ENCODE measurements at places on chromosomes 1 and 21.
A peak's percentile ranks its signal among the peaks of the same experiment; 100 is the strongest.

DNA sequence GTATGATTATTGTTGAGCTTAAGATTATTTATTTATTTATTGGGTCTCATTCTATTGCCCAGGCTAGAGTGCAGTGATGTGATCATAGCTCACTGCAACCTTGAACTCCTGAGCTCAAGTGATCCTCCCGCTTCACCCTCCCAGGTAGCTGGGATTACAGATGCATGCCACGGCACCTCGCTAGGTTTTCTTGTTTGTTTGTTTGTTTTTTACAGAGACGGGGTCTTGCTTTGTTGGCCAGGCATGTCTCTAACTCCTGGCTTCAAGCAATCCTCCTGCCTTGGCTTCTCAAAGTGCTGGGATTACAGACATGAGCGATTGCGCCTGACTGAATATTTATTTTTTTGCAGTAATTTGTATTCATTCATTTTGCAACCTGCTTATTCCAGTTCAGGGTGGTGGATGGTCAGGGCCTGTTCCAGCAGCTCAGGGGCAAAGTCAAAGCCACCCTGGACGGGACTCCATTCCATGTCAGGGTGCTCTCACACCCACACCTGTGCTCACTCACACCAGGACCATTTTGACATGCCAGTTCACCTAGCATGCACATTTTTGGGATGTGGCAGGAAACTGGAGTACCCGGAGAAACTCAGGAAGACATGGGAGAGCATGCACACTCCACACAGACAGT, 29.6 kb upstream of the RASAL2 start:
- no peak overlapping the region for H3K27ac ChIP-seq
- DNase-seq, result no peak
- H3K4me1 ChIP-seq, result peaks cover 29% of the 10 kb centered on the region
- no peak overlapping the region for H3K4me3 ChIP-seq
- H3K27me3 ChIP-seq, result no peaks in the 10 kb centered on the region
- no peaks in the 10 kb centered on the region for H3K36me3 ChIP-seq

DNA sequence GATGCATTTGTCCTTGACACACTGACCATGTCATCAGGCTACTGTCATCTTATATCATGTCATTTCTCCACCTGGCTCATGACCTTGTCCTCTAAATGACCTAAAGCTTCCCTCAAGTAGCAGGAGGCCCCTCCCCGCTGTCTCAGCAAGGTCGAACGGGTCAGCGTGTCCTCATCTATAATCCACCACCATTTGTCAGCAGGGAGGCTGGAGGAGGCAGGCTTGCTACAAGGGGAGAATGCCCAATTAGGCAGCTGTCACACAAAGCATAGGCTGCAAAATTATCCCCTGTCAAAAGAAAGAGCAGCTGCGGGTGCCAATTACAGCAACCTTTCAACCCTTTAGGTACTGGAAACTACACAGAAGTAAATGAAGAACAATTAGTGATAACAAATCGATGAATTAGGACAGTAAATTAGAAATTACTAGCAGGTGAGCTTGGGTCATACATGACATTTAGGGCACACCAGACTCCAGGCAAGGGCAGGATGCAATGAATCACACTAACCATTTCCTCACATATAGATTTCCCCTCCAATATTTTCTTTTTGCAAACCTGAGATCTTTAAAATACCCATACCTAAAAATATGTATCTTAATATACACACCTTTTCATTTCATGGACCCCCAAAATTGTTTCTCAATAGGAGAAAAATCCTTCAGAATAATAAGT, 61.2 kb downstream of the NRIP1 start:
- H3K36me3 ChIP-seq, result no peaks in the 10 kb centered on the region
- DNase-seq, result peak; percentile 47
- H3K4me1 ChIP-seq, result peaks cover 28% of the 10 kb centered on the region
- H3K27me3 ChIP-seq, result no peaks in the 10 kb centered on the region

- H3K4me1 ChIP-seq, result no peaks in the 10 kb centered on the region
- H3K36me3 ChIP-seq, result no peaks in the 10 kb centered on the region
- peak; percentile 37 for DNase-seq
- H3K27me3 ChIP-seq, result peaks cover 20% of the 10 kb centered on the region
- H3K27ac ChIP-seq, result no peak overlapping the region
Observed at GRCh38 chr1:227541796-227542152, 21.6 kb upstream of the ZNF678 start.

GRCh38 chr1:30194741-30195423, 528.5 kb downstream of the MATN1 start:
- H3K27me3 ChIP-seq, result no peaks in the 10 kb centered on the region
- no peak overlapping the region for H3K4me3 ChIP-seq
- no peaks in the 10 kb centered on the region for H3K36me3 ChIP-seq

DNA sequence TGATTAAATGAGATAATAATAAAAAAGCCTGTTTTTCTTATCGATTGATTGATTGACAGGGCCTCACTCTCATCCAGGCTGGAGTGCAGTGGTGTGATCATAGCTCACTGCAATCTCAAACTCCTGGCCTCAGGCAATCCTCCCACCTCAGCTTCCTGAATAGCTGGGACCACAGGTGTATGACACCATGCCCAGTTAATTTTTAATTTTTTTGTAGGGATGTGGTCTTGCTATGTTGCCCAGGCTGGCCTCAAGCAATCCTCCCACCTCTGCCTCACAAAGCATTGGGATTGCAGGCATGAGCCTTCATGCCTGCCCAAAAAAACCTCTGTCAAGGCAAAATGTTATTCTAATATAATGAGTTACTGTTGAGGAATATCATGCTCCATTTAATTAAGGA, 346.4 kb upstream of the DAB1 start:
- no peaks in the 10 kb centered on the region for H3K27me3 ChIP-seq
- no peak overlapping the region for H3K4me3 ChIP-seq
- DNase-seq, result no peak
- no peaks in the 10 kb centered on the region for H3K36me3 ChIP-seq
- H3K27ac ChIP-seq, result no peak overlapping the region
- H3K4me1 ChIP-seq, result peaks cover 12% of the 10 kb centered on the region

GRCh38 chr1:2556678-2557481, 709 bp downstream of the TNFRSF14 start:
- no peaks in the 10 kb centered on the region for H3K27me3 ChIP-seq
- no peaks in the 10 kb centered on the region for H3K36me3 ChIP-seq
- H3K27ac ChIP-seq, result no peak overlapping the region
- no peak overlapping the region for H3K4me3 ChIP-seq

DNA sequence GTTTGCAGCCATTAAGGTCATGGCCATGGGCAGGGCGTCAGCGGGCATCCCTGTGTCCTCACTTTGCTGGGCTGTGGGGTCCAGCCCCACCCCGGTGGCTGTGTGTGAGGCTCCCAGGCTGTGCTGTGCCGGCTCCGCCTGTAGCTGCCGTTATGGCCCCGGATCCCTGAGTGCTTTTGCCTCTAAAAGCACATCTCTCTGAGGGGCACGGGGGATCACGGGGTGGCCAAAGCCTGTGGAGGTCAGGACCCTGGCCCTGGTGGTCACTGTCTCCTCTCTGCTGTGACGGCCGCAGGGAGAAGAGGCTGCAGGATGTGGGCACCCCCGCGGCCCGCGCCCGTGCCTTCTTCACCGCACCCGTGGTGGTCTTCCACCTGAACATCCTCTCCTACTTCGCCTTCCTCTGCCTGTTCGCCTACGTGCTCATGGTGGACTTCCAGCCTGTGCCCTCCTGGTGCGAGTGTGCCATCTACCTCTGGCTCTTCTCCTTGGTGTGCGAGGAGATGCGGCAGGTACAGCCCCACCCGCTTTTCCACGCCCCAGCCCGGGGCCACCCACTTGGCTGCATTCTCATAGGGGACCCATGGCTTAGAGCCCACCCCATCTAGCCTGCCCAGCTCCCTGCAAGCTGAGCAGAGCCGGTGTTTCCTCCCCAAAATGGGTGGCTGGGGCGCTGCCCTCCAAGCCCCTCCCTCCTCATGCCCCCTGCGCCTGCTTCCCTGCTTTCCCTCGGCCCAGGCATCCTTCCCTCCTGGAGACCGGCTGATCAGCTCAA, 48.2 kb downstream of the TRPM2 start:
- no peak for DNase-seq
- no peaks in the 10 kb centered on the region for H3K36me3 ChIP-seq
- no peak overlapping the region for H3K4me3 ChIP-seq

DNA sequence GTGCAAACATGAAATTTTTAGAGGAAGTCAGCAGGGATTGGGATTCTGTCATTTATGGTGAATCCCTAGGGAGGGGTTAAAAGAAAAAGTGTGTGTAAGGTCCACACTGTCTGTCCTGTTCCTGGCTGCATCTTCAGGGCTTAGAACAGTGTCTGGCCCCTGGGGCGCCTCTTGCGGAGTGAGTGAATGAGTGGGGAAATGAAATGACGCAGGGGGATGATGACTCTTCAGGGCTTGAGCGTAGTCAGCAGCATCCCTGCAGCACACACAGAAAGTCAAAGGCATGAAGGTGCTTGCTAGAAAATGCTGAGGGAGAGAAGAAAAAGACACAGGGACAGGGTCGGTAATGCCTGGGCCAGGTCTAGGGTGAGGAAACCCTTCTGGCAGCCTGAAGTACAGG, 57.8 kb downstream of the PGBD5 start:
- 0 out of 2 replicates have a peak, but pooled peaks cover 2% of the 10 kb centered on the region for H3K4me1 ChIP-seq
- no peak for DNase-seq
- no peaks in the 10 kb centered on the region for H3K36me3 ChIP-seq
- H3K4me3 ChIP-seq, result no peak overlapping the region
- no peak overlapping the region for H3K27ac ChIP-seq

DNA sequence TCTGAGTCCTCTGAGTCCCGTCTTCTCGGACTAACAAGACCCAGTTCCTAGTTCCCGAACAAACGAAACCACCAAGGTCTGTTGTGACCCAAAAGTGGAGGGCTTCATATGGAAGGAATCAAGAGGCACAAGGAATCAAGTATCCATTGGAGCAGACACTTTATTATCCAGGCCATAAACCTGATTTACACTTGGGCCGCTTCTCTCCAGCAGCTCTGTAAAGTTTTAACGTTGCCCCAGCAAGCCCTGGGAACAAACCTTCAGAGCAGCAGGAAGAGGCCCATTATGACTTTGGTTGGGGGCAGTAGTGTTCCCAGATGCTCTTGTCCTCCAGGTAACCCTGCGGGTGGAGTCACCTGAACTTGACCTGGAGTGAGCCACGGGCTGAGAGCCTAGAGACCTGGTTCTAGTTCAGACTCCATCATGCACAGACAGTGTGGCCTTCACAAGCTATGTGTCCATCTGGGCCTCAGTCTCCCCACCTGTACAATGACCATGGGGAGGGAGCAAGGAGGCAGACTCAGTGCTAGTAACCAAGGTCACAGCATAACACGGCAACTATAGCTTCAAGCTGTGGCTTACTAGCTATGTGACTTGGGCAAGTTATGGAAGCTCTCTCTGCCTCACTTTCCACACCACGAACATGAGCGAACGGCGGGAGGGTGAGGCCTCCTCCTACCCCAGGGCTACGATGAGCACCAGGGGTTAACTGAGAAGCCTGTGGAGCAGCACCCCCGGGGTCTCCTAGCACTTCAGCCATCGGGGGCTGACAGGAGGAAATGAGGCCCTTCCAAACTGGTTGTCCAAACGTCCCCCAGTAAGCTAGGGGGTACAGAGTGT, 95.7 kb downstream of the GLIS1 start:
- no peak overlapping the region for H3K4me3 ChIP-seq
- no peaks in the 10 kb centered on the region for H3K4me1 ChIP-seq
- no peaks in the 10 kb centered on the region for H3K27me3 ChIP-seq
- H3K36me3 ChIP-seq, result no peaks in the 10 kb centered on the region
- no peak overlapping the region for H3K27ac ChIP-seq

GRCh38 chr1:12636098-12636950, 7.6 kb upstream of the AADACL4 start:
- H3K4me1 ChIP-seq, result peaks cover 28% of the 10 kb centered on the region
- H3K36me3 ChIP-seq, result peaks cover 16% of the 10 kb centered on the region
- DNase-seq, result peak; percentile 80

- peak; percentile 63 for DNase-seq
- peaks cover 62% of the 10 kb centered on the region for H3K4me1 ChIP-seq
- H3K27me3 ChIP-seq, result no peaks in the 10 kb centered on the region
- peak overlapping the region; percentile 53 for H3K27ac ChIP-seq
Observed at GRCh38 chr1:44423591-44424537, 18.8 kb downstream of the RNF220 start.

- no peak for DNase-seq
- no peaks in the 10 kb centered on the region for H3K27me3 ChIP-seq
- no peaks in the 10 kb centered on the region for H3K4me1 ChIP-seq
- H3K4me3 ChIP-seq, result no peak overlapping the region
- H3K27ac ChIP-seq, result no peak overlapping the region
Observed at GRCh38 chr1:206800411-206800810, 28.1 kb upstream of the IL10 start.

- peak overlapping the region; percentile 77 for H3K27ac ChIP-seq
- H3K4me1 ChIP-seq, result peaks cover 64% of the 10 kb centered on the region
- H3K4me3 ChIP-seq, result no peak overlapping the region
- no peaks in the 10 kb centered on the region for H3K27me3 ChIP-seq
- no peaks in the 10 kb centered on the region for H3K36me3 ChIP-seq
- no peak for DNase-seq
Observed at GRCh38 chr1:63904826-63905225, 131.0 kb downstream of the ROR1 start.

DNA sequence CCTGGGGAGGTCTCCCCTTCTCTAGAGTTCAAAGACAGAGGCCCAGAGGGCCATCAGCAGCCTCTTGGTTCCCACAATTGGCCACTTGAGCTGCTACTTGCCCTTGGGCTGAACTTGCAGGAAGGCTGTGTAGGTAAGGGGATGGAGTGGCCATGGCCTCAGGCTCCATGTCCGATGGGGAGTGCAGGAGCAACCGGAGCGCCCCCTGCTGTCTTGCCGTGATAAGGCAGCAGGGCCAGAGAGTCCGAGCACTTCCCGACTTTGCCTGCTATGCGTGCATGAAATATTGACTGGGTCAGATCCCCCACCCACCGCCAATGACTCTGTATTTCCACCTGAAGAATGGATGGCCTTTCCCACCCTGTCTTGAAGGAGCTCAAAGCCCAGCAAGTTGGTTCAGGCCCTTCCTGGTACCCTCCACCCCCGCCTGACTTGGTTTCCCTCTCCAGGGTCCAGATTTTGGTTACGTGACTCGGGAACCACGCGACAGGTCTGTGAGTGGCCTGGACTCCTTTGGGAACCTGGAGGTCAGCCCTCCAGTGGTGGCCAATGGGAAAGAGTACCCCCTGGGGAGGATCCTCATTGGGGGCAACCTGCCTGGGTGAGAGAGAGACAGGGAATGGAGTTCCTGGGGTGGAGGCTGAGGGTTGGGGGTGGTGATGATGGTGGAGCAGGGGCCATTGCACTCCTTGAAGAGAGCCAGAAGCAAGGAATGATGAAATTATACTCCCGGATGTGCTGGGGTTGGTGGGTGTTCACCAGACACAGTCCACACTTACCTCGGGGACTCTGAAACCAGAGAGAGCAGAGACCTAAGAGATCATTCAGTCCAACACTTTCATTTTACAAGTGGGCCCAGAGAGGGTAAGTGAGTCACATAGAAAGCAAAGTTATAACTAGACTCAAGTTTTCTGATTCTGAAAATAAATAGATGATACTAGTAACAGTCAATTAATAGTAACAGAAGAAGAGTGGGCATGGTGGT, 25.6 kb downstream of the PADI3 start:
- H3K36me3 ChIP-seq, result no peaks in the 10 kb centered on the region
- no peak overlapping the region for H3K4me3 ChIP-seq
- peak; percentile 75 for DNase-seq
- no peaks in the 10 kb centered on the region for H3K4me1 ChIP-seq

GRCh38 chr1:51624855-51625254, 8.0 kb downstream of the OSBPL9 start:
- no peak for DNase-seq
- H3K4me1 ChIP-seq, result peaks cover 19% of the 10 kb centered on the region
- H3K27me3 ChIP-seq, result no peaks in the 10 kb centered on the region
- no peak overlapping the region for H3K4me3 ChIP-seq
- H3K36me3 ChIP-seq, result no peaks in the 10 kb centered on the region
- H3K27ac ChIP-seq, result no peak overlapping the region

- DNase-seq, result no peak
- no peaks in the 10 kb centered on the region for H3K27me3 ChIP-seq
- no peak overlapping the region for H3K4me3 ChIP-seq
- H3K27ac ChIP-seq, result no peak overlapping the region
- H3K4me1 ChIP-seq, result peaks cover 4% of the 10 kb centered on the region
- H3K36me3 ChIP-seq, result no peaks in the 10 kb centered on the region
Observed at GRCh38 chr1:162388083-162388594, 6.6 kb downstream of the C1orf226 start.

Data from GM23338 (cell line).